ENCODE measurements at places on chromosomes 7 and 10. TPM values are rescaled to one million over a fixed set of nuclear protein-coding genes. Genes with fewer than 3 reads are reported as not detected.

The SPDYE2B gene
- total RNA-seq, result not detected

The AASS gene
- 394 TPM for total RNA-seq

The CNPY1 gene
- total RNA-seq, result not detected

The PKD2L1 gene
- 0.20 TPM for total RNA-seq

The RUFY2 gene
- 11.4 TPM for total RNA-seq

The CRTAC1 gene
- total RNA-seq, result 0.91 TPM

The SERPINE1 gene
- total RNA-seq, result 5.6 TPM

The MRPS16 gene
- total RNA-seq, result 125 TPM

The NUPR2 gene
- total RNA-seq, result not detected

The C10orf143 gene
- total RNA-seq, result 2.0 TPM

The SLC26A3 gene
- not detected for total RNA-seq

The SEMA3E gene
- 1.9 TPM for total RNA-seq

The SPOCK2 gene
- 1.6 TPM for total RNA-seq

The TSPAN15 gene
- total RNA-seq, result 11.6 TPM

The LRRC18 gene
- not detected for total RNA-seq

The EN2 gene
- total RNA-seq, result not detected

The MINPP1 gene
- 26.1 TPM for total RNA-seq

The SPAM1 gene
- not detected for total RNA-seq

- no peaks in the 10 kb centered on the region for H3K36me3 ChIP-seq
- no peak overlapping the region for H3K4me3 ChIP-seq
- H3K27me3 ChIP-seq, result no peaks in the 10 kb centered on the region
- DNase-seq, result no peak
- peaks cover 7% of the 10 kb centered on the region for H3K4me1 ChIP-seq
- H3K27ac ChIP-seq, result no peak overlapping the region
Observed at GRCh38 chr7:152052771-152053170, 27.3 kb downstream of the GALNT11 start.

DNA sequence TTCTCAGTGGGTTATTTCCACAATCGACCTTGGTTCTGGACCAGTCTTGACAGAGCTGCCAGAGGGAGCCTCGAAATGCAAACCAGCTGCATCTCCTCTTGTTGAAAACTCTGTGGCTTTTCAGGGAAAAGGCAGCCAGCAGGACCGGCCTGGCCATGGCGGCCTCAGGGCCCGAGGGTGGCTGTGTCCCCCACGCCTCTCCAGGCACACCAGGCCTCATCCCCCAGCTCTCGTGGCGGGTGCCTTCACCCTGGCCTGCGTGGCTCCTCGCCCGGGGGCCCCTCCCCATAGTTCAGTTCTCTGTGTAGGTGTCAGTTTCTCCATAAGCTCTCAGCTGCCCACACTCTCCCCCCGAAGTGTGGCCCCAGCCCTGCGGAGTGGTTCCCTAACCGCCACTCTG, 63.5 kb downstream of the MGMT start:
- no peak overlapping the region for H3K4me3 ChIP-seq
- H3K36me3 ChIP-seq, result no peaks in the 10 kb centered on the region
- no peak for DNase-seq

- no peak for DNase-seq
- H3K4me1 ChIP-seq, result peaks cover 17% of the 10 kb centered on the region
- H3K27ac ChIP-seq, result no peak overlapping the region
- H3K4me3 ChIP-seq, result no peak overlapping the region
- no peaks in the 10 kb centered on the region for H3K36me3 ChIP-seq
Observed at GRCh38 chr7:1040790-1041189, 3.6 kb upstream of the GPR146 start.

GRCh38 chr10:90470966-90471365, 386.9 kb downstream of the HTR7 start:
- H3K27me3 ChIP-seq, result no peaks in the 10 kb centered on the region
- H3K4me1 ChIP-seq, result no peaks in the 10 kb centered on the region
- no peak for DNase-seq
- no peaks in the 10 kb centered on the region for H3K36me3 ChIP-seq
- no peak overlapping the region for H3K27ac ChIP-seq

DNA sequence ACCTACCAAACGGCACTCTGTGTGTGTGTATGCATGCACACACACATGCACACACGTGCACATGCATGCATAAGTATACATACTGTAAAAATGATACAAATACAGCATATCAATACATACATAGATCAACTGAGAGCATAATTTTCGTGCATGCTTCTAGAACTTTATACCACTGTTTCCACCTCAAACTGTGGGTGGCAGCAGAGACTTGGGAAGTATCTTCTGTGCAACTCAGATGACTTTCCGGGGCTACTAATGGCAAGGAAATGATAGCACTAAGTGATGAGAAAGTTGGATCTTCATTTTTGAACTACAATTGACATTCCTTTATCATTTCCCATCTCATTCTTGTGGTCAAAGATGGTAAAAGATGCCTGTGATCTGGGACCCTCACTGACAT, 570.7 kb downstream of the REEP3 start:
- H3K36me3 ChIP-seq, result no peaks in the 10 kb centered on the region
- no peaks in the 10 kb centered on the region for H3K27me3 ChIP-seq
- no peaks in the 10 kb centered on the region for H3K4me1 ChIP-seq
- no peak for DNase-seq
- no peak overlapping the region for H3K4me3 ChIP-seq
- no peak overlapping the region for H3K27ac ChIP-seq

GRCh38 chr10:86337121-86337601, 29.4 kb downstream of the GRID1 start:
- no peak overlapping the region for H3K27ac ChIP-seq
- H3K4me1 ChIP-seq, result peaks cover 14% of the 10 kb centered on the region
- no peak for DNase-seq
- H3K36me3 ChIP-seq, result no peaks in the 10 kb centered on the region

GRCh38 chr7:75533926-75534325, 41.8 kb downstream of the SPDYE5 start:
- H3K27me3 ChIP-seq, result no peaks in the 10 kb centered on the region
- no peak overlapping the region for H3K27ac ChIP-seq
- H3K4me3 ChIP-seq, result no peak overlapping the region
- no peak for DNase-seq
- H3K4me1 ChIP-seq, result no peaks in the 10 kb centered on the region

DNA sequence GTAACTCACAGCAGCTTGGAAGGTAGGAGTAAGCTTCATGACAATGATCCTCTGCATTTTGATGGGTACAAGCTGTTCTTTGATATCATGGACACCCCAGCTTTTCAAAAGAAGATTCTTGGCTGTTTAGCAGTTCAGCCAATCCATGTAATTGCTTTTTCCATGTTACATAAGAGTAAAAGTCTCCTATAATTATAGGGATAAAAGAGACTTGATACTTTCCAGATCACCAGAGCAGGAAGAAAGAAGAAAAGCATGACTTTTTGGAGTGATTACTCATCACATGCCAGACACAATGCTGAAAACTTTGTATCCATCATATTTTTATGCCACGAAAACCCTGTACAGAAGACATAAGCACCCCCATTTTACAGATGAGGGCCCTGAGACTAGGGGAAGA, 1049.7 kb downstream of the NRG3 start:
- no peaks in the 10 kb centered on the region for H3K27me3 ChIP-seq
- no peaks in the 10 kb centered on the region for H3K36me3 ChIP-seq
- DNase-seq, result no peak
- no peak overlapping the region for H3K4me3 ChIP-seq
- H3K4me1 ChIP-seq, result no peaks in the 10 kb centered on the region

- no peaks in the 10 kb centered on the region for H3K36me3 ChIP-seq
- no peak overlapping the region for H3K4me3 ChIP-seq
- H3K4me1 ChIP-seq, result no peaks in the 10 kb centered on the region
Observed at GRCh38 chr7:111074071-111074747, 16.7 kb upstream of the LRRN3 start.

GRCh38 chr10:89217057-89217990, 10.2 kb upstream of the CH25H start:
- H3K27me3 ChIP-seq, result no peaks in the 10 kb centered on the region
- H3K4me3 ChIP-seq, result no peak overlapping the region
- H3K4me1 ChIP-seq, result peaks cover 6% of the 10 kb centered on the region
- no peaks in the 10 kb centered on the region for H3K36me3 ChIP-seq

DNA sequence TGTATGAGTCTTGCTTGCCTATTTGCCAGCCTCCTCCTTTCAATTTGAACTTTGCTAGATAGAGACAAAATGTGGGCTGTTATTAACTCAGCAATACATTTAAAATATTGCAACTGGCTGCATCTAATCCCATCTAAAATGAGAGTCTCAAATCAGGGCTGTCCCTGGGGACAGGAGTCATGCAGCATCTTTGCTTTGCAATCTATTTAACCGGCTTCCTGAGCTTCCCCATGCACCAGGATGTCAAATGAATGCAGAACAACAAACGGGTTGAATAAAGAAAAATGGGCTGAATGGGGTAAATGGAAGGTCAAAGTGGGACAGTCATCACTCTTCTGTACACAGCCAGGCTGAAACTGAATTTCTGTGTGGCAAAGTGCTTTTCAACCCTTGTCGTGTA, 89.2 kb downstream of the AOAH start:
- no peak for DNase-seq
- H3K36me3 ChIP-seq, result no peaks in the 10 kb centered on the region
- no peak overlapping the region for H3K27ac ChIP-seq

- no peaks in the 10 kb centered on the region for H3K27me3 ChIP-seq
- H3K27ac ChIP-seq, result no peak overlapping the region
- peaks cover 7% of the 10 kb centered on the region for H3K4me1 ChIP-seq
Observed at GRCh38 chr10:78740976-78741915, 327.5 kb upstream of the ZMIZ1 start.

GRCh38 chr10:91462423-91462822, 52.3 kb downstream of the HECTD2 start:
- no peak overlapping the region for H3K4me3 ChIP-seq
- H3K27me3 ChIP-seq, result no peaks in the 10 kb centered on the region
- no peak for DNase-seq
- H3K4me1 ChIP-seq, result no peaks in the 10 kb centered on the region

- no peak overlapping the region for H3K27ac ChIP-seq
- H3K4me3 ChIP-seq, result no peak overlapping the region
- H3K36me3 ChIP-seq, result no peaks in the 10 kb centered on the region
- H3K27me3 ChIP-seq, result no peaks in the 10 kb centered on the region
- H3K4me1 ChIP-seq, result no peaks in the 10 kb centered on the region
- peak; percentile 58 for DNase-seq
Observed at GRCh38 chr7:34133983-34134782, 228.8 kb downstream of the BMPER start.

- H3K27me3 ChIP-seq, result no peaks in the 10 kb centered on the region
- no peak for DNase-seq
- no peaks in the 10 kb centered on the region for H3K4me1 ChIP-seq
Observed at GRCh38 chr7:39923091-39923490, 27.0 kb upstream of the CDK13 start.

- no peak overlapping the region for H3K4me3 ChIP-seq
- no peaks in the 10 kb centered on the region for H3K4me1 ChIP-seq
- H3K27ac ChIP-seq, result no peak overlapping the region
- no peak for DNase-seq
Observed at GRCh38 chr10:102965311-102965851, 47.3 kb downstream of the CNNM2 start.

GRCh38 chr7:25246306-25246705, 18.0 kb upstream of the NPVF start:
- peaks cover 9% of the 10 kb centered on the region for H3K27me3 ChIP-seq
- no peak overlapping the region for H3K27ac ChIP-seq
- no peak overlapping the region for H3K4me3 ChIP-seq
- peaks cover 2% of the 10 kb centered on the region for H3K4me1 ChIP-seq
- DNase-seq, result no peak

- H3K4me1 ChIP-seq, result no peaks in the 10 kb centered on the region
- H3K27ac ChIP-seq, result no peak overlapping the region
Observed at GRCh38 chr7:111162692-111163091, 71.8 kb downstream of the LRRN3 start.

- DNase-seq, result no peak
- no peaks in the 10 kb centered on the region for H3K27me3 ChIP-seq
- peak overlapping the region; percentile 84 for H3K27ac ChIP-seq
- H3K4me3 ChIP-seq, result peak overlapping the region; percentile 61
Observed at GRCh38 chr10:119688033-119688508, 36.9 kb downstream of the BAG3 start.

GRCh38 chr10:25914776-25915175, 19.3 kb upstream of the MYO3A start:
- no peaks in the 10 kb centered on the region for H3K4me1 ChIP-seq
- no peak overlapping the region for H3K4me3 ChIP-seq
- DNase-seq, result no peak
- H3K27me3 ChIP-seq, result no peaks in the 10 kb centered on the region
- no peak overlapping the region for H3K27ac ChIP-seq

DNA sequence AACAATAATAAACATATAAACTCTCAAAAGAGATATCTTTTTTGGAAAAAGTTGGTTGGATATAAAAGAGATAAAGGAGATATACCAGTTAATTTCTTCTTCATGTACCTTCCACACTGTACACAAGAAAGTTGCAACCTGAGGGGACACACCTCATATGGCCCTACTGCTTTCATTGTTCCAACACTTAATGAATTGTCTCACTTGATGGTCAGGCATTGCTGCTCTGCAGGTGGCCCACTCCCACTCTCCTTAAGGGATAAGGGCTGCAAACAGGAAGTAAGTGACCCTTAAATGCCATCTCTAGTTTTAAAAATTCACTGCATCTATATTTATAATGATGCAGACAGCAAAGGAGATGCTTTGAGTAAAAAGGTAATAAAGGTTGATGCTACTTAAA, 152.3 kb downstream of the BTAF1 start:
- H3K4me3 ChIP-seq, result no peak overlapping the region
- DNase-seq, result no peak
- no peaks in the 10 kb centered on the region for H3K27me3 ChIP-seq
- H3K4me1 ChIP-seq, result no peaks in the 10 kb centered on the region
- H3K27ac ChIP-seq, result no peak overlapping the region
- no peaks in the 10 kb centered on the region for H3K36me3 ChIP-seq

DNA sequence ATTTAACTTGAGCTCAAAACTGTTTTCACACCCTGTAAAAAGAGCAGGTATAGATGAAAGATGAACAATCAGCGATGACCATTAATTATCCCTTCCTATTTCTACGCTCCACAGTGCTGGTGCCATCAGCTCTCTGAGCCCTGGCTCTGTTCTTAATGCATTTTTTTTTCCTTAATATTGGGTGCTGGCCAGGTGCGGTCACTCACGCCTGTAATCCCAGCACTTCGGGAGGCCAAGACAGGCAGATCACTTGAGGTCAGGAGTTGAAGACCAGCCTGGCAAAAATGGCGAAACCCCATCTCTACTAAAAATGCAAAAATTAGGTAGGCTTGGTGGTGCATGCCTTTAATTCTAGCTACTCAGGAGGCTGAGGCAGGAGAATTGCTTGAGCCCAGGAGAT, 4.2 kb downstream of the STEAP4 start:
- H3K36me3 ChIP-seq, result no peaks in the 10 kb centered on the region
- no peak for DNase-seq
- H3K27ac ChIP-seq, result no peak overlapping the region
- no peaks in the 10 kb centered on the region for H3K4me1 ChIP-seq

- no peaks in the 10 kb centered on the region for H3K4me1 ChIP-seq
- no peak overlapping the region for H3K27ac ChIP-seq
- H3K4me3 ChIP-seq, result no peak overlapping the region
- H3K36me3 ChIP-seq, result no peaks in the 10 kb centered on the region
- H3K27me3 ChIP-seq, result no peaks in the 10 kb centered on the region
Observed at GRCh38 chr10:74900297-74900696, 73.9 kb downstream of the KAT6B start.

Measured in H1 (cell line).